Stimulated activated CD8-positive, alpha-beta memory T cell treated with anti-CD3 and anti-CD28 coated beads, Interleukin-7, amount 100 ng/mL, for 24 hours (primary cell): ENCODE measurements at places on chromosomes 7 and 10.

DNA sequence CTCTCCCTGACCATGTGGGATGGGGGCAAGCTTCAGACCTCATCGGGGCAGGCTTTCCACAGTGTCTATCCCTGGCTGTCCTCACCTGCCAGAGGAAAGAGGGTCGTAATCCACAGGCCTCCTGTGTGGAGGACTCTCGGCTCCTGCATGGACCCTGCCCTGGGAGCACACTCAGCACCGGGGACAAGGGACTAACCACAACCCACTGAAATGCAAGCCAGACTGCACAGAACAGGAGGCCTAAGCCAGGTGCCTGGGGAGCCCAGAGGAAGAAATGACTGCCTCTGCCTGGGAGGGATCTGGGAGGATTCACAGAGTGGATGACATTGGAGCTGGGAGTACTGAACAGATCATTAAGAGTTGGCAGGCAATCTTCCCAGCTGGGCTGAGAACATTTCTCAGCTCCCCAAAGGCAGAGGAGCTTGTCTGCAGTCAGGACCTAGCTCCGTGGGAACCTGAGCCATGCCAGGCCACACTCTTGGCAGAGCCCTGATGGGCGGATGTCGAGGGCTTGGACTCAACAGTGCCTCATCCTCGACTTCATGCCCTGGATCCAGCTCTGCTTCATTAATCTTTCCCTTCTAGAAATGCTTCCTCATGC is 213.4 kb downstream of the USP6NL start:
- DNase-seq: no peak

- no peak for DNase-seq
Measured at GRCh38 chr7:131845573-131846314, 289.3 kb upstream of the PODXL start.

DNA sequence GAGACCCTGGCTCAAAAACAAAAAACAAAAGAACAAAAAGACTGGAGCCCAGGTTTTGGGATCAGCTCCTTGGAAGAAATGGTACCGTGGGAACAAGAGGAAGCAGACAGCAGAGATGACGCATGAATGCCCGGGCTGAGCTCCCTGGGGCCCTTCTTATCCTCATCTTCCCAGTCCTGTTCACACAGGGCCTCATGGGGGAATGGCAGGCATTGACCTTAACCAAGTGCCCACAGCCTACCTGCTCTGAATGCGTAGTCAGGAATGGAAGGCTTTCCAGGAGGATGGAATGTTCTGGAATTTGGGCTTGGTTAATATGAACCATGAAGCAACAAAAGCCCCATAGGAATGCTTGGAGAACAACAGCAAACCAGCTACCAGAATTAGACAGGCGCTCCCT is 154.7 kb downstream of the PRPF18 start:
- DNase-seq: no peak

- DNase-seq: no peak
Measured at GRCh38 chr7:130419658-130420057, 21.2 kb downstream of the CEP41 start.

- DNase-seq: no peak
Measured at GRCh38 chr10:16854623-16855022, 37.4 kb upstream of the RSU1 start.
